Head of caudate nucleus (tissue), 42 donors: ENCODE measurements at places on chromosomes 6 and 20.

- no peak for DNase-seq
Observed at GRCh38 chr6:126949786-126950185, 168.7 kb upstream of the RSPO3 start.

DNA sequence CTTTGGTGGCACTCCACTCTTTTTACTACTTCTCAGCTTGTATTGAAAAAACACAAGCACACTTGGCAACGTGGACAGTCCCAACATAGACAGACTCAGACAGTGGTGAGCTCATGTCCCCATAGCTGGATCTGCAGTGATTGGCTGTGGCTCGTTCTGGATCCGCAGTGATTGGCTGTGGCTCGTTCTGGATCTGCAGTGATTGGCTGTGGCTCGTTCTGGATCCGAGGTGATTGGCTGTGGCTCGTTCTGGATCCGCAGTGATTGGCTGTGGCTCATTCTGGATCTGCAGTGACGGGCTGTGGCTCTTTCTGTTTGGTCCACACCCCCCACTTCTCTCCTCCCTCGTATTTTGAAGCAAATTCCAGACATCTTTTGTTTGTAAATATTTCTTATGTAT, 28.0 kb downstream of the OSBPL2 start:
- DNase-seq, result no peak

DNA sequence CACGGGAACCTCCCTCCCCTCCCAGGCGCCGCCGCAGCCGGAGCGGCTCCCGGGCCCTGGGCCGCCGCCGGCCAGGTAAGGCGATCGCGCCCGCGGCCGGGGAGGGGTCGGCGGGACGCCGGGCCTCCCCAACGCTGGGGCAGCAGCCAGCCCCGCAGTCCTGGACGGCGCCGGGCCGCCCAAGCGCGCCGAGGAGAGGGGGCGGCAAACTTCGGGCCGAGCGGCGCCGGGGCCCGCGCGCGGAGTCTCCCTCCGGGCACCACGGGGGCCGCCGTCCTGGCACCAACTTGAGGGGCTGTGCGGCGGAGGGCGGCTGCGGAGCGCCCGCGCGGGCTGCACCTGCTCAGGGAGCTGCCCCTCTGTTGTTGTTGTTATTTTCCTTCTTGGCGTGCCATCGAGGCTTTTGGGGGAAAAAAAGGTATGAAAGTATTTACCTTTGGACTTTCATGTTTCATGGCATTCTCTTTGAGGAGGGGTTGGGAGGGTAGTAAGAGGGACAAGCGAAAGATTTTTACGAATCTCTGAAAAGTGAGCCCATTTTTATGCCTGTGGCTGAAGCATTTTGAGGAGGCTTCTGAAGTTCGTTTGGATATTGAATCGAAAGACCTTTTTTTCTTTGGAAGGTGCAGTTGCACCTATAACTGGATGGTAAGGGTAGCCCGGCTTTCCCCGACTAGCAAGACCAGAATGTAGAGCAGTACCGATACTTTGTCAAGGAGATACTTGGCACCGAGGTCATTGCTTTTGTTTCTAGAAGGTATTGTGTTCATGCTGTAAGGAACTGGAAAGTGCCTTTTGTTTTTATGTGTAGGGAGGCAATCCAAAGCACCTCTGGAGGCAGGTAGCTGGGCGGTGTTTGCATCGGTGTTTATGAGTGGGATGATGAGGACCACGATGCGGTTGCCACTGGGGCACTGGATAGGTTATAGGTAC, at the start of gene RNF182:
Gene RNF182, plus strand, starts transcription at position 4 of the 933 bp plus-strand sequence. CDS start 52,168 bp downstream, outside the sequence.
- DNase-seq, result no peak

GRCh38 chr6:147135211-147135681, 69.0 kb upstream of the STXBP5 start:
- DNase-seq, result no peak

- no peak for DNase-seq
Observed at GRCh38 chr6:155056756-155057155, 61.6 kb downstream of the TIAM2 start.

- no peak for DNase-seq
Observed at GRCh38 chr6:130188207-130188899, 34.4 kb downstream of the SAMD3 start.

DNA sequence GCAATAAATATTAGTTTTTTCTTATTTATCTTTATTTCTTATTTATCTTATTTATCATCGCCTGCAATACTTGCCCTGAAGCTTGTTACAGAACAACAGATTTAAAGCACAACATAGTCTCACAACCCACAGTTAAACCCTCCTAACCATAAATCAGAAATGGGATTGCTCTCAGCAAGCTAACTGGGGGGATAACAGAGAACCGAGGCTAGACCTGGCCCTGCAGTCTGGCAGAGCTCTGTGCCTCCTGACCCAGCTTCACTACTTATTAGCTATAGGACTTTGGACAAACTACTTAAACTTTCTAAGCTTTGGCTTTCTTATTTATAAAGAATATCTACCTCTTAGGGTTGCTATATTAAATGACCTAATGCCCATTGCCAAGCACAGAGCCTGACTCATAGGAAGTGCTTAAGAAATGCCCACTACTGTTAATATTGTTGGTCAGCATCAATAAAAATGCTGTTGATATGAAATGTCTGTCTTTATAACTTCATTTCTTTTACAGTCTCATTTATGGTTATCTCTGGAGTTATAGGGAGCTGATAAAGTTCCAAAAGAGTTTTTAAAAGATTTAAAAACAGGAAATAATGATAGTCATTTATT, 87.9 kb upstream of the BEND6 start:
- no peak for DNase-seq

- no peak for DNase-seq
Observed at GRCh38 chr6:42627674-42628073, 63.8 kb downstream of the UBR2 start.

DNA sequence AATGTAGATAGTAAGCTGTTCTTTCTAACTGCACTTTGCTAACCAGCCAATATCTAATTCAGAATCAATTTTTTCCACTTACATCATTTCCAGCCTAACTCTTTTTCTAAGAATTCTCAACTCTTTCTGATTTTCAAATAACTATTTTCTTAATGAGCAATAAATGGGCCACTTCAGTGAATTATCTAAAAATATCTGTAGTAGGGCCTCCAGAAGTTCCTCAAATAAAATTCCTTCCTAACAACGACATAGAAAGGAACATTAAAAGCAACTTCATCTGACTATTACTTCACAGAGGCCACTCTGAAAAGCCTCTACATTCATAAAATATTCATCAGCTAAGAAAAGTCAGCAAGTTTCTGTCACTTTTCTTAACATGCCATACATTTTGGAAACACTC, 4.8 kb downstream of the COL12A1 start:
- no peak for DNase-seq

DNA sequence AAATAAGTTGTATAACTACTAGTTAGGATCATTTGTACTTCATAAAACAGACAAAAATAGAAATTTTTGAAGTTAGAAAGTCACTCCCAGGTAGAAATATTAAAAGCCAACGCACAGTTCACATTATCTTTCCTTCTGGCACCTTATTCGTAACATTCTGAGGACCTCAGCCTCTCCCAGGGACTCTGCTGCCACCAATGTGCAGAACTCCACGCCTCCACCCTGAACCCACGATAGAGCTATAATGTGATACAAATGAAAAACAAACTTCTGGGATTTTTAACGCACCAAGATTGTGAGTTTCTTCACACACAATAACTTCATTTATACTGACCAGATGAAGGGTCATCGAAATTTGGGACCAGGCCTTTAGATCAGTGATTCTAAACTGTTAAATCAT, 9.5 kb downstream of the BMP7 start:
- DNase-seq, result no peak

DNA sequence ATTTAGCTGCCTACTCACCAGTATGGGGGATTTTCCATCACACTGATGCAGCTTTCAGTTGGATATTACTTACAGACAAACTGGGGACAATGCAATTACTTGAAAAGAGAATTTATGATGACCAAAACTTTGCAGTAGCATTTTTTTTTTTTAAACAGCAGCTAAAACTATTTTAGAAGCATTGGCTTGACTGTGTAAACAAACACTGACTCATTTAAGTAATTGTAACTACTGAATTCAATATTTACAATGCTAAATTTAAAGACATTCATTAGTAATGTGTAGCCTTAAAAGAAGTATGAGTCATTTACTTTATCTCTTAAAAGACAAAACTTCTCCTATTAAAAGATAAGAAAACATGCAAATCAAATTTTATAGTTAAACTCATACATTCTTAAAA, 295.9 kb upstream of the FERMT1 start:
- DNase-seq, result no peak

DNA sequence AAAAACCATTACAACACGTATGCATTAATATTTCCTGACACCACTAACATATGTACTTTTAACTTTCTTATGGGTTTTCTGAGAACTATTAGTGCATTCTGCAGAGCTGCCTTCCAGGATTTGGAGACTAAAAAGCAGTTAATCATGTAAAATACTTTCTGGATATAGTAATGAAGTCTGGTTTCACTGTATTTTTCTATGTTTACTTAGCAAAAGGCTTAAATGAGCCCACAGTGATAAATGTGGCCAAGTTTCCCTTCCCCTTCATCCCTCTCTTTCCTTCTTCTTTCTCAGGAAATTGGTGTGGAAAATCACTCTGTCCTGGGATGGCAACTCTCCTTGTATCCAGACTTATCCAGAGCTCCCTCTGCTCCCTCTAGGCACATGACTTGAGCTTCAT, 29.7 kb upstream of the ENPP1 start:
- no peak for DNase-seq

GRCh38 chr6:28334286-28335039, 1.5 kb downstream of the ZSCAN31 start:
- DNase-seq, result no peak

- peak; percentile 65 for DNase-seq
Observed at GRCh38 chr20:47725248-47725973, 59.9 kb downstream of the SULF2 start.

GRCh38 chr6:37781788-37782187, 37.7 kb upstream of the ZFAND3 start:
- no peak for DNase-seq

DNA sequence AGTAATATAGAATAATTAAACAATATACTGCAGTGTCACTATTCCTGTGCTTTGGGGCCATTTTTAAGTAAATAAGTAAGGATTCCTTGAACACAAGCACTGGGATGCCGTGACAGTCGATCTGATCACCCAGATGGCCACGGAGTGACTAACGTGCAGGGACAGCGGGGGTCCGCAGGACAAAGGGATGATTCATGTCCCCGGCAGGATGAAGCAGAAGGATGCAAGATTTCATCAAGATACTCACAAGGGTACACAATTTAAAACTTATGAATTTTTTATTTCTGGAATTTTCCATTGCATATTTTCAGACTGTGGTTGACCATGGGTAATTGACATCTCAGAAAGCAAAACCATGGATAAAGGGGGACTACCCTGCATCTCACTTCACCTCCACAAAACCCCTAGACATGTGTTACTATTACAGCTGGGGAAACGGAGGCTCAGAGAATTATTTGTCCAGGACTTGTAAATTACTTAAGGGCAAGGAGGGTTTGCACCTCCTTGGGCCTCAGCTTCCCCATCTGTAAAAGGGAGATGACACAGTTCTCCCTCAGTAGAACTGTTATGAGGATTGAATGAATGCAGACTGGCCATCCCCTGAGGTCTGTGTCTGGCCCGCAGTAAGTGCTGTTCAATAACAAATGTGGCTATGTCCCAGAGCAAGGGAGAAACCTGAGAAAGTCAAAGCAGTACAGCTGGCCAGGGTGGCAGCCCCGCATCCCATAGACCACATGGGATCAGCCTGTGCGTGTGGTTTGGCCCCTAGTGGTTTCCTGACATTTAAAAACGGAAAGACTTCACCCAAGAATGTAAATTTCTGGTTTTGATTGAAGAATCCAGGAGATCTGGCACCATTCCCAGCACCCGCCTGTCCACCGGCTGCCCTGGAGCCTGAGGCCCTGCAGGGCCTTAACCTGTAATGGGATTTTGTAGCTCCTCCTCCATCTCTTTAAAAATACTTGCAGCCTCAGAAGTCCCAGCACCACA, 235.5 kb downstream of the BMP7 start:
- no peak for DNase-seq

DNA sequence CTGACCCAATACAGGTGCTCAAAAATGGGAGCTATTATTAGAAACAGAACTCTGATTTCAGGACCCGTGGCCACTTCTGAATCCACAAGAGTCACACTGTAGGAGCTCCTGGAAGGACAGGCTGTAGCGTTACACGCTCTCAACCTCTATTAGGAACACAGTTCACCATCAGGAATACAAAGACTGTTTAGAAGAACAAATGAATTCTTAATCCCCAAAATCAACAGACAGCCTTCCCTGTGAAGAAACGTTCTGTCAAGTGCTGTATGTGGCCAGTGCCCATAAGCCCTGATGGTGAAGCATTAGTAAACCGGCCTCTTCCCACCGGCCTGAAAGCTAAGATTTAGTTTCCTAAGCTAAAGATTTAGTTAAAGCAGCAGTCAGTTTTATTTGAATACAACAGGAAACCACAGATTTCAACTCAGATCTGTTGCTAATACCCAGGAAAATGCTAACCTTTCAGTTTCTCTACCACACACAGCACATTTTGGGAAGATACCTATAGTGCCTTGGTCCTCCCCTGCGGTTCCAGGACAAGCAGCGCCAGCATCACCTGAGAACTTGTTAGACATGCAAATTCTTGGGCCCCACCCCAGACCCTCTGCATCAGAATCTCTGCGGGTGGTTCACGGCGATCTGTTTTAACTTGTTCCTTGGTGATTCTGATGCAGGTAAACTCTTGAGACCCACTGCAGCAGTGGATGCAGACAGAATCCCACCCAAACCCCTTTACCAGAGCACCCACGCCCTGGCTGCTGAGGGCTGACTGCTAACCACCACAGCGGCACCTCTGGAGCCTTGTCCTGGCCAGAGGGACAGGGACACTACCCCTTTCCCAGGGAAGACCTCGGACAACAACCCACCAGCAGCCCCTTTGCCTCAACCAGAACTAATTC, 33.4 kb downstream of the MTRES1 start:
- DNase-seq, result no peak

GRCh38 chr6:100433726-100434435, 30.8 kb downstream of the SIM1 start:
- no peak for DNase-seq

- DNase-seq, result no peak
Observed at GRCh38 chr6:8236956-8237355, 134.6 kb upstream of the EEF1E1 start.

- DNase-seq, result no peak
Observed at GRCh38 chr6:55437141-55437540, 109.9 kb downstream of the GFRAL start.

GRCh38 chr20:33945391-33946081, 48.2 kb upstream of the RALY start:
- peak; percentile 84 for DNase-seq

DNA sequence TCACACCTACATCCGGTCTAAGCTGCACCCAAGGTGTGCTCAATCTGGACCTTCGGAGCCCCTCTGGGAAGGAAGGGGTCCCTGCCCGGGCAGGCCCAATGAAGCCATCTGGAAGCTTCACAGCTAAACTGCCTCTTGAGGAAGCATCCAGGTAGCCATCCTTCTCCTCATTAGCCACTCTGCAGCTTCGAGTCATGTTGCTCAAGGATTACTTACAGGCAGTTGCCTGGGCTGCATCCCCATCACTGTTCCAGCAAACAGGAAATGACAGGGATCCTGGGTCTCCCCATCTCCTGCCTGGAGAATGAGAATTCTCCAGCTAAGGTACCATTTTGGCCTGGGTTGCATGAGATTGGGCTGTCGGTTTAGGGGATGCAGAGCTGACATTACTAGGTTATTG, 91.7 kb downstream of the ERMARD start:
- DNase-seq, result no peak

GRCh38 chr6:106099235-106099537, 13.1 kb downstream of the PRDM1 start:
- no peak for DNase-seq

- peak; percentile 66 for DNase-seq
Observed at GRCh38 chr6:138162111-138162954, 594 bp downstream of the ARFGEF3 start.

GRCh38 chr6:149727793-149728498, 10.0 kb upstream of the LATS1 start:
- DNase-seq, result no peak
